H1 (cell line): ENCODE measurements at places on chromosomes 2 and 18. TPM values are rescaled to one million over a fixed set of nuclear protein-coding genes. Genes with fewer than 3 reads are reported as not detected.

The PAIP2B gene
- polyA plus RNA-seq: 5.7 and 8.4 TPM in 2 replicates

The TBR1 gene
- polyA plus RNA-seq: 0.05 TPM in 1 of 2 replicates, not detected in the other

The ZNF892 gene
- 1.4 and 1.5 TPM in 2 replicates for polyA plus RNA-seq

The POTEC gene
- not detected in 2 replicates for polyA plus RNA-seq

The IGFBP5 gene
- polyA plus RNA-seq: 2.2 and 4.4 TPM in 2 replicates

The BCL2 gene
- 0.59 and 0.75 TPM in 2 replicates for polyA plus RNA-seq

The GPR39 gene
- 2.0 and 2.7 TPM in 2 replicates for polyA plus RNA-seq

The TXNDC2 gene
- polyA plus RNA-seq: 0.11 TPM in 1 of 2 replicates, not detected in the other

DNA sequence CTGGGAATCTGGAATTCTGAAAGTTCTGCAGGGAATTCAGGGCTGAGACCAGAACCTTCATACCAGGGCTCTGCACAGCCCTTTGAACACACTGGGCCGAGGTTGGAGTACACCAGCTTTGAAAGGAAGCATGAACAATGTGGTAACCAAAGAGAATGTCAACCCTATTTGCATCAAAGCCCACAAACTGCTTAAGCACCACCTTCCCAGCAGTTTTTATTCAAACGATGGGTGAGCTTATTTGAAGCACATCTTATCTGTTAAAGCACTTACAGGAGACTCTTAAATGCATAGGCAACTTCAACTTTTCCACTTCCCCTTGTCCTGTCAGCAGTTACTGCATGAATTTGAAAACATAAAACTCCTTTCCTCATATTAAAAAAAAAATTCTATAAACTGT is 96.6 kb downstream of the TXNL1 start:
- DNase-seq: no peak

DNA sequence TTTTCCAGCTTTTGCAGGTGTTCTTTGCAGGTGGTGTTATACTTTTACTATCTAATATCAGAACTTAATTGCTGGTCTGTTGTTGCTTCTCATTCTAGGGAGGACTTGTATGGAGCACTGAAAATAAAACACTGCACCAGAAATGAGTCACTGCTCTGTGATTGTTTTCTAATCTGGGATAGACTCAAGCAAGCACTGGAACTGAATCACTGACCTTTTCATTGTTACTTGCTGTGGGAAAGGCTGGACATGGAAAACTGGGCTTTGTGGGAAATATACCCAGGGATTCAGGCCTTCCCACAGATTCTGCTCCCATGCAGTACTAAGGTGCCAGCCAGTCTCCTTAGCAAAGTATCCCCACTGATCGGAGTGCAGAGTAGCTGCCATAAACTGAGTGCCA is 470.0 kb upstream of the GCFC2 start:
- DNase-seq: no peak

GRCh38 chr2:39942950-39943349 is 163.9 kb upstream of the THUMPD2 start:
- no peak for DNase-seq

GRCh38 chr2:80326214-80326613 is 21.7 kb upstream of the LRRTM1 start:
- DNase-seq: no peak

GRCh38 chr2:233700028-233700635 is 7.4 kb downstream of the UGT1A6 start:
- no peak for DNase-seq

DNA sequence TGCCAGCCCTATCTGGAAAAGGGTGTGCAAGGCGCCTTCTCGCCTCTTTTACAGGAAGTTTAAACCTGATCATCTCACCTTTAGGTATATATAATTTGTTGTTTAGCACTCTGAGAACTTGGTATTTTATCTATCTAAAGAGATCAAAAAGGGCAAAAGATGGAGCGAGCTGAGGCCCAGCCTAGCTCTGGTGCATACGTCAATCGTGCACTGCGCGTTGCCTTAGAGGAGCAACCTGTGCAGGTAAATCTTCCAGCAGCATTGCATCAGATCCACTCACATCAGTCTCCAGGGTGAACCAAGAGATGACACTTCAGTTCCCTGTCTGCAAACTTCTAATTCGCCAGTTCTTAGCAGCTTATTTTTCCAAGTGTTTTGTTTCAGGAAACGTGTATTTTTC is 15.4 kb downstream of the BCL11A start:
- no peak for DNase-seq

GRCh38 chr2:164252568-164253287 is 368.6 kb downstream of the GRB14 start:
- DNase-seq: no peak

GRCh38 chr2:218009231-218009630 is 6.4 kb upstream of the TNS1 start:
- DNase-seq: no peak

DNA sequence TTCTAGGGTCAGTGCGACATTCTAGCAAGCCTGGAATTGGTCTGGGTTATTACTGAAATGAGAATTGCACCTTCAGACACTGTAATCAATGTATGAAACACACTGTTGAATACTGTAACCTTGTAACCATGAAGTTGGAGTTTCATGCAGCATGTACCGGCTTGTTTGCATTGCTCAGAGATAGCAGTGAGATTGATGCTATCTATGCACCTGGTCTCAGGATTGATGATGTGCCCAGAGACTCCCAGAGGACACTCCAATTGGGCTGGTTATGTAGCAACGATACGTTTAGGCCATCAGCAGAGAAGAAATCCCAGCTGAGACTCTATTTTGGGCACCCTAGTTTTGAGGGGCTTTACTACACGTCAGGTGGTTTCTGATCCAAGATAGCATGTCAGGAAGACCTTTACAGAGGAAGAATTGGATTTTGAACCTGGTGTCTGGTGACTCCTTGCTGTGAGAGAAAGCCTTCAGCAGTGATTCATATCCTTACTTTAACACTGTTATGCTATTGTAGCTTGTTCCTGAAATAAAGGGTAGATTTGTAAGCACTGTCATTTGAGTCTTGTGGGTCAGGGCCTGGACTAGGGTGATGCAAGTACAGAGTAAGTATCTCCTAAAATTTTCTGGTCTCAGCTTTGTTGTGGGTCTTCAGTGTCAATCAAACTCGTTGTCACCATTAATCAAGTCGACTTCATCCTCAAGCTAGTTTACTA is 305.1 kb upstream of the GULP1 start:
- DNase-seq: no peak

DNA sequence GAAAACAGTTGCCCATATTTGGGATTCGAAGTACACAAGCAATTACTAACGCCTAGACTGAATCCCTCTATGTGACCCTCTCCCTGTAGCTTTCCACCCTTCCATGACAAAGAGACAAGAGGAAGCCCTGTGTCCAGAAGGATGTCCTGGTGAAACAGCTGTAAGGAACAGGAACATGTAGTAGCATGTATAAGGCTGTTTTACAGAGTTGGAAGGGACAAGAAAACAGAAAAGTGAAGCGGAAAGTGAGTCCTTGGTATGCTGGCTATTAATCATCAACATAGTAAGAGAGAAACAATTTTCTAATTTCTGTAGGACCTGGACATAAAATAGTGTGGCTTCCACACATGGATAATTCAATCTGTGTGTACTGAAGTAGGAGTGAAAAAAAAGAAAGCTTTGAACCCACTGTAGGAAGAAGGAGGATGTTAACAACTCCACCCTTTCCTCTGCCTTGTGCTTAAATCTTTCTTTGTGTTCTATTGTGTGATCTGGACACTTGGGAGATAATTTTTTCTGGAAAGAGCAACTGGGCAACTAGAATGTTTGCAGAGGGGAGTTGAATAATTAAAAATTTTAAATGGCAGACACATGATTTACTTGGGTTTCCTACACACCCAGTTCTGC is 162.3 kb upstream of the ZSWIM2 start:
- no peak for DNase-seq

- DNase-seq: no peak
Measured at GRCh38 chr2:226835420-226835795, 446 bp upstream of the RHBDD1 start.

- DNase-seq: no peak
Measured at GRCh38 chr2:190685333-190685732, 36.5 kb downstream of the NAB1 start.

- DNase-seq: no peak
Measured at GRCh38 chr2:230541934-230542380, 126.0 kb downstream of the SP100 start.

GRCh38 chr2:129799036-129799958 is 180.2 kb upstream of the RAB6C start:
- no peak for DNase-seq

GRCh38 chr18:3970929-3971328 is 484.2 kb downstream of the DLGAP1 start:
- no peak for DNase-seq

DNA sequence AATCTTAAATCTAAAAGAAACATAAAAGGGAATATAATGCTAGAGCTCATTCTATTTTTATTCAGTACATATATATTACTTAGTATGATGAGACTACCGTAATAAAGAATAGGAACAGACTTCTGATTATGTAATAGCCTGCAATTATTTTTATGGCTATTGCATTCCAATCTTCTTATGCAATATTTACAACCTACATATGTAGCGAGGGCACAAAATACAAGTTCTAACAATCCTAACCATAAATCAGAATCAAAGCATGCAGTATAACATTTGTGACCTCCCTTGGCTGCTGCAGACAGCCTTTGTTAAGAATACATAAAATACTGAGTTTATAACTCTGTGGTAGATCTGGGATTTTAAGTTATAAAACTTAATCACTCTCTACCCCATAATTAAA is 177.6 kb downstream of the BABAM2 start:
- no peak for DNase-seq

DNA sequence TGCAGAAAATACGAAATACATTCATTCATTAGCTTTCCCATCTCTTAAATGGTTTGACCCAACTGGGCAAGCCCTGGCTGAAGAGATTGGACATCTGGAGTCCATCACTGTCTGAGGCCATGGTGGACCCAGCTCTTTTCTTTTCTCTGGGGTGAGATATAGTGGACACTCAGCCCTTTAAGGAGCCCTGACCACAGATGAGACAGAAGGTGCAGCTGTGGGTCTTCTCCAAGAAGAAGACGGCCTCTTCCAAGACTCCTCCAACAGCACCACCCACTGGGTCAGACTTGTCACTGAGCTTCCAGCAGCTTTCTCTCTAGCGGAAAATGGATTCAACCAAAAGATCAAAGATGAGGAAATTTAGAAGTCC is 27.2 kb downstream of the TWIST2 start:
- DNase-seq: no peak

GRCh38 chr2:66364495-66365333 is 70.2 kb upstream of the MEIS1 start:
- DNase-seq: no peak

GRCh38 chr18:25648716-25649260 is 296.8 kb upstream of the ZNF521 start:
- no peak for DNase-seq

- no peak for DNase-seq
Measured at GRCh38 chr2:63378589-63378988, 209.7 kb downstream of the WDPCP start.

DNA sequence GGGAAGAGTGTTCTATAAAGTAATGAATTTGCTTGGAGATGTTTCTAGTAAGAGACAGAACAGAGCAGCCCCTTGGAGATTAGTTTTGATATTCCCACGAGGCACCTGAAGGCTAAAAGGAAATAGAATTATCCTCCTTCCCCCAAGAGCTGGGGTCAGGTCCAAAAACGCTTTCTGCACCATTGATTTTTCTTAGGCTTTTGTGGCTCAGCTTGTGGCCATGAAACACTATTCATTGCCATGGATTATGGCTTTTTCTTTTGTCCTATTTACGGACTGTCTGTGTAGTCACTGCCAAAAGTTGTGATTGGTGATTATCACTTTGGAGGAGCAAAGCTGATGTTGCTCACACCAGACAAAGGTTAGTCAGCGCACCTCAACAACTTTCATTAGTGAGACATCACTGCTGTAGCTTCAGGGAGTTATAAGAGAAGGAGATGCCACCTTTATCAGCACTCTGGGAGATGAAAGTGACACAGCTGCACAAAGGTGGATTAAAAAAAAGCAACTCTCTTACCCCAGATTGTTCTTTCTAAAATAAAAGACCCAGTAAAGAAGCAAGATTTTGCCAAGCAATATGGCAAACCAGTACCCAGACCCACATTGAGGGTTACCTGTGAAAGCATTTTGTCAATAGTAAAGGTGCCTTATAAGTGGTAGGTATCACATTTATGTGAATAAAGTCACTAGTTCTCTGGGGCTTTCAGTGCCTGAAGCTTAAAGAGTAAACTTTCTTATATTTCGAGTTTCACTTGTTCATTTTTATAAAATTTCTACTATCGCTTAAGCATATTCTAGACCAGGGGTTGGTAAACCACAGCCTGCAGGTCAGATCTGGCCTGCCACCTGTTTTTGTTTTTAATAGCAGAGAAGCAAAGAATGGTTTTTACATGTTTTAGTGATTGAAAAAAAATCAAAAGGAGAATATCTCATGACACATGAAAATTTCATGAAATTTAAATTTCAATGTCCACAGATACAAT is 10.6 kb downstream of the CXCR4 start:
- no peak for DNase-seq
